ENCODE measurements at places on chromosomes 7 and 10.
A peak's percentile ranks its signal among the peaks of the same experiment; 100 is the strongest.

GRCh38 chr7:142438235-142438922, 180.5 kb upstream of the PRSS58 start:
- no peak for DNase-seq

- no peak for DNase-seq
Measured at GRCh38 chr7:94378356-94378755, 16.3 kb upstream of the COL1A2 start.

- no peak for DNase-seq
Measured at GRCh38 chr10:76618171-76618570, 1019.4 kb downstream of the KCNMA1 start.

DNA sequence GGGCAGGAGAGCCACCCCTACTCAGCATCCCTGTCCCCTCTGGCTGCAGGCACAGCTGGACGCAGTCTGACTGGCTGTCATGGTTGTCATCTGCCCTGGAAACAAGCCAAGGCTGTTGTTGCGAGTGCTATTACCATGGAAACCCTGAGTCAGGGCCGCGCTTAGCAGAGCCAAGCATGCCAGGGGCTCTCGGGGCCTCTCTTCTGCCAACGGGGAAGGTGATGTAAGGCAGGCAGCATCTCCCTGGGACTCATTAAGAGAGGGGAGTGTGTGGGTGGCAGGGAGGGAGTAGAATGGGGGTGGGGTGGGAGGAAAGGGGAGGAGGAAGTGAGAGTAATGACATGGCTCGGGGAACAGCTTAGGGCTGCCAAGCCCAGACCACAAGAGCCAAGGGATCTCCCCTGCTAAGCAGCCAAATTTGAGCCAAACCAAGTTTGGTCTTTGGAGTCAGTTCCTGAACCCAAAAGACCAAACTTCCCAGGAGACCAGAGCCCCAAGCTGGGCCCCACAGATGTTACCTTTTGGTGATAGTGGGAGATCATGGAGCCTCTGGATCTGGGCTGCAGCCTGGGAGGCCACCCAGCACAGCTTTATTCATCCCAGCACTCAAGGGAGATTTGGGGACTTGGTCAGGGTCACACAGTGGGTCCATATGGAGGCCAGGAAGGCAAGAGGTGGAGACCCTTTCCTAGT, 67.6 kb downstream of the TMEM130 start:
- DNase-seq: no peak

DNA sequence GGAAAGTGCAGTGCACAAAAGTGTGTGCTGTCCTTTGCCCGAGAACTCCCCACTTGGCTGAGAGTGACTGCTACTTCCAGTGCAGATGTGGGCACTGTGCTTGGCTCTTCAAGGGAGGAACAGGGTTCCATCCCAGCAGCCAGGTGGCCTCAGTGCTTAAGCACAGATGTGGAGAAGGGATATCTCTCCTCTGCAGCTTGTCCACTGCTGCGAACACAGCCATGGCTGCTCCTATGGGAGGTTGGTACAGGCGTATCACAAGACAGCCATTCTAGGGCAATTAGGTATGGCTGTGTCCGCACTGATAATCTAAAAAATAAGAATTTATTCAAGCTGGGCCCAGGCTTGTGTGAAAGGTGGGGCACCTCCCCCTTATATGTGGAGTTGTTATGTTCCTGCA, 66.6 kb downstream of the GLCCI1 start:
- no peak for DNase-seq

DNA sequence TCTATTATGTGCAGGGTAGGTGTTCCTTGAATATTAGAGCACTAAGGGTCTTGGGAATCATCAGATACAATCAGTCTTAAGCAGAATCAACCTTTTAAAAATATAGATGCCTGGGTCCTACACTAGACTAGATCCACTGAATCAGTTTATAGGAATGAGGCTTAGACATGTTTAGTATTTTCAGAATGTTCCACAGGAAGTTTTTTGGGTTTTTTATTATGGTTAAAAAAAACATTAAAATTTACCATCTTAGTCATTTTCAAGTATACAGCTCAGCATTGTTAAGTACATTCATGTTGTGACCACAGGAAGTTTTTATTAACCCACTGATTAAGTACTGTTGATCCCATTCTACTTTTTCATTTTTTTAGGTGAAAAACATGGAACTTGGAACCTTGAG, 135.7 kb downstream of the LCOR start:
- peak; percentile 62 for DNase-seq

DNA sequence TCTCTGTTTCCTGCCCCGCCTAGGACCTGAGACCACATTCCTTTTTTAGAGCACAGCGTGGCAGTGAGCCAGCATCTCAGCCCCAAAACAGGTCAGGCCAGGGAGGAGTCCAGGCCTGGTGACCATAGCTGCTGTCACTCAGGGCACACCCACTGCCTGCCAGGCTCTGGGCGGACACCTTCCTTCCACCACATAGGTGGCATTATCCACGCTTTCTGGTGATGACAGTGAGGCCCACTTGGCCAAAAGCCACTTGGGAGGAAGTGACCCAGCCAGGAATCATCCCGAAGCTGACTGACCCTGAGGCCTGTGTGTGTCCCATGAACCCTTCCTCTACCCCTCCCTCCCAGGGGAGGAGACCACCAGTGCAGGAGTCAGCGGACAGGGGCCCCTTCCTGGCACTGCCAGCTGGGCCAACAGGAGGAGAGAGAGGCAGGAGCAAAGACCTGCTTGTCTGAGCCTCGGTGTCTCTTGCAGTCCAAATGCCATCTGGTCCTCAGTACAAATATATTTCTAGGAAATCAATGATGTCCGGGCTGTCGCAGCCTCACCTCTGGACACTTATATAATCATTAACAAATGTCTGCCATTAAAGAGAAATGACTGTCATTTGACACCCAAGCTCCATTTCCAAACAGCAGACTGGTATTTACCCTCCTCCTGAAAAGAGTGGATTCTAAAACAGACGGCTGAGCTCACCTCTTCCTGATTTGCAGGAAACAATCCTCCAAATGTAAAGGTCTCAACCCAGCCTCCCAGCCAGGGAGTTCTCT, 63.0 kb downstream of the ABRAXAS2 start:
- DNase-seq: no peak

- no peak for DNase-seq
Measured at GRCh38 chr7:98021588-98022351, 31.8 kb upstream of the OCM2 start.

- DNase-seq: no peak
Measured at GRCh38 chr10:129029851-129030602, 437.0 kb upstream of the MGMT start.

- DNase-seq: no peak
Measured at GRCh38 chr7:47512481-47513176, 69.3 kb downstream of the TNS3 start.

GRCh38 chr10:23381298-23382040, 36.9 kb upstream of the C10orf67 start:
- DNase-seq: no peak

GRCh38 chr10:99996671-99997648, 12.8 kb downstream of the DNMBP start:
- DNase-seq: no peak

GRCh38 chr7:90485734-90486316, 16.4 kb downstream of the PTTG1IP2 start:
- DNase-seq: no peak

GRCh38 chr10:29681676-29682448, 47.1 kb upstream of the SVIL start:
- DNase-seq: no peak

- no peak for DNase-seq
Measured at GRCh38 chr7:140998715-140999114, 16.0 kb downstream of the MRPS33 start.

GRCh38 chr7:130951976-130952876, 218.2 kb upstream of the KLF14 start:
- DNase-seq: no peak

DNA sequence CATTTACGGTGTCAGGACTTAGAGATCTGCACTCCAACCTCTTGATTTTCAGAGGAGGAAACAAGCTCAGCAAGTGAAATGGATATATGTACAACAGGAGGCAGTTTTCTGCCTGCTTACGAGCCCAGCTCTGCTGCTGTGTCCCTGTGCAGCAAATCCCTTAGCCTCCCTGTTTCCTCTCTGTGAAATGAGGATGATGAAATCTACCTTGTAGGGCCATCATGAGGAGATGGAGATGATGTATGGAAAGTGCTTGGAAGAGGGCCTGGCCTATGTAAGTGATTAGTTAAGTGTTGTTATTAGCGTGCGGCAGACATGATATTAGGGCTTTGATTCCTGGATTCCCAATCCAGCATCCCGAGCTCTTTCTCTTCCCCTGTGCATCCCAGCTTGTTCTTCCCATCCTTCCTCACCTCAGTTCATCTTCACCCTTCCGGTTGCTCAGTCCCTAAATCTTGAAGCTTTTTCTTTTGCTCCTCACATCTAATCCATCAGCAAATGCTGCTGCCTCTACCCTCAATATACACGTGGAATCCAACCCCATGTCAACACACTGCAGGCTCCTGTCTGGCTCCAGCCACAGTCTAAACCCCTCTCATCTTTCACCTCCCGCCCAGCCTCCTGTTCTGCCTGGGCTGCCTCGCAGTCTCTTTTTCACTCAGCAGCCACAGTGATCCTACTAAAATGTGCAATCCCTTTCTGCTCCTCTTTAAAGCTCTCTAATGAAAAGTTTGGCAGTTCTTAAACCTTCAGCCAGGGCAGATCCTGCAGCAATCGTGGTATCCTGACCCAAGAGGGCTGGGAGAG, 113.8 kb downstream of the MARCHF5 start:
- DNase-seq: no peak
